ENCODE measurements at places on chromosomes 2 and 18. TPM values are rescaled to one million over a fixed set of nuclear protein-coding genes. Genes with fewer than 3 reads are reported as not detected.

Gene CPO
- not detected for total RNA-seq

- no peak for DNase-seq
Measured at GRCh38 chr18:25235401-25236042, 116.4 kb downstream of the ZNF521 start.

DNA sequence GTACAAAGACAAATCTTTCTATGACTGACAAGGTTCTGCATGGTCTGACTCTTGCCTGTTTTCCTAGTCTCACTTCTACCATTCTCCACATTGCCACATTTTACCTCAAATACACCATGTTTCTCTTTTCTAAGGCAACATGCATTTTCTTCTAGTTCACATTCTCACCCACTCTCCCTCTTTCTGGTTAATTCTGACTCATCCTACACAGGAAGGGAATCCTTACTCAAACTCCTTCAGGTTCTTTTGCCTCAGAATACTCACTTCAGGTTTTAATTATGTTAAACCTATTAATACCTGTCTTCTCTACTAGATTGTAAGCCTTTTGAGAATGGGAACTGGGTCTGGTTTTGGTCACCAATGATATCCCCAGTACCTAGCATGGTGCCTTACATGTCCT is 47.2 kb downstream of the MAP2 start:
- peak; percentile 22 for DNase-seq

- DNase-seq: no peak
Measured at GRCh38 chr2:98910349-98911125, 25.5 kb downstream of the CRACDL start.

DNA sequence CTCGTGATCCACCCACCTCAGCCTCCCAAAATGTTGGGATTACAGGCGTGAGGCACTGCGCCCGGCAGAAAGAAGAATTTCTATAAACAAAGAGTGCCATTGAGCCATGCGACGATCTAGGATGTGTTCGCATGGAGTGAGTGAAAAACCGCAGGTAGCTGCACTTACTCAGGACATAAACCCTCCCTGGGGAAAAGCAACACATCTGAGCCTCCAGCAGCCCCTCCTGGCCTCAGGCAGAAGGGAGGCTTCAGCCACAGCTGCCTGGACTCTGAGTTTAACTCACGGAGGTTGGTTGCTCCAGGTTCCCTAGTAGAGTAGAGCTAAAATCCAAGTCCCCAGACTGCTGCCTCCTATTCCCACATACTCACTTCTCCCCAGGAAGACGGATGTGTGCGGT is 11.3 kb upstream of the STK25 start:
- no peak for DNase-seq

Gene CYS1
- total RNA-seq: 20.8 TPM

Gene KIF1A
- 69.2 TPM for total RNA-seq

Gene GKN2
- not detected for total RNA-seq

- no peak for DNase-seq
Measured at GRCh38 chr2:241814393-241814642, 5.3 kb downstream of the NEU4 start.

Gene PIAS2
- 16.8 TPM for total RNA-seq

DNA sequence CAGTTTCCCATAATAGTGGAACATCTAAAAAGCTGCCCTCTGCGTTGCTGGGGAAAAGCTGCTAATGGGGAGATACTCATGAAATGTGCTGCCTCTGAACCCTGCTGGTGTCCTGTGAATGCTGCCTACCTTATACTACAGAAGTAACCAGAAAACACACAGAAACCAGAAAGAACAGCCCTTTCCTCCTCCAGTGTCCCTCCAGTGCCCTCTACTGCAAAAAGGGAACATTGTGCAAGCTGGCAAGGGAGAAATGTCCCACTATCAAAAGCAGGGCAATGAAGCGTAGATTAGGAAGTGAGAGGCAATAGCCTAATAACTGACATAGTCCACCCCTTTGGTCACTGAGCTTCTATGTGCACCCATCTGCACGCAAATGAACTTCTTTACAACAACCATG is 162.7 kb upstream of the ETAA1 start:
- DNase-seq: no peak
